Effector memory CD4-positive, alpha-beta T cell (primary cell): ENCODE measurements at places on chromosomes 7 and 10.

DNA sequence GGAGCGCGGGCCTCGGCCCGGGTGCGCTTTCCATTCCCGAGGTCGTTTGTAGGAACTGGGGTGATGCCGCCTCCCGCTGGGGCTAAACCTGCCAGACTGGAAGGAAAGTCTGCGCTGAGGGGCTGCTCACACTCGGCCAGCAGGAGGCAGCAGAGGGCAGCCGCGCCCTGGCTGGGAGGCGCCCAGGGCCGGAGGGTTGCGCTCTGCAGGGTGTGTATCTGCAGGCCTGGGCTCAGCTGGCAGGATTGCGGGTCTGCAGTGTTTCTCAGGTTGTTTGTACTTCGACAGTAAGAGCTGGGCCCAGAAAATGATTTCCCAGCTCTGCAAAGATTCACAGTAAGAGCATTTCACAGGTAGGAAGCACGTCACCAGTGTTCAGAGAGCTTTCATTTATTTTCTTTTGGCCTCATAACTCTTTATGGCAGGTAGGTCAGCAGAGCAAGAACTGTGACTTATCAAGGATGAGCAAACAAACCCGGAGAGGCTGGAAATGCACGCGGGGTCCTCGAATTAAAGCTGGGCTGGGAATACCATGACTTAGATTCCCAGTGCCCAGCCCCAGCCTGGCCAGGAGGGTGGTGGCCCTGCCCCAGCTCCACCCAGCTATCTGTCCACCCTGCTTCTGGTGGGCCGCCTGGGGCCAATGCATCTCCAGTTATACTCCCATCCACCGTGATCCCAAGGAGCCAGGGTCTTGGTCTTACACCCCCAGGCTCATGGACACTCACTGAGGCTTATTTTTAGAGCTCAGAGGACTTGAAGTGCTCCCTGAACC lies 15.2 kb upstream of the PPP2R2D start:
- DNase-seq = peak; percentile 56

GRCh38 chr10:113917636-113918035 lies 63.2 kb downstream of the NHLRC2 start:
- no peak for DNase-seq

DNA sequence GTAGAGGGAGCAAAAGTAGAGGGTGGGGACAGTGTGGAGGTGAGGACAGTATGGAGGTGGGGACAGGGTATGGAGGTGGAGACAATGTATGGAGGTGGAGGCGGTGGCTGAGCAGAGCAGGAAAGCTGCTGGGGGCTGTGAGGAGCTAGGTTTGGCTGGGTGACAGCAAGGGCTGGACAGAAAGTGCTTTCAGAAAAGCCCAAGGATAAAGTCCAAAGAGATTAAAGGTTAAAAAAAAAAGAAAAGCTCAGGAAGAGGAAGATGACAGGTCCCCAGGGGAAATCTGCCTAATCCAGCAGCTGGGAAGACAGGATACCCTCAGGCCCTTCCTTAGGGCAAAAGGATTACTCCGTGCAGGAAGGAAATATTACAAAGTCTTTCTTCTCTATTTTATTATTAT lies 32.1 kb upstream of the PFKFB3 start:
- no peak for DNase-seq

- no peak for DNase-seq
These were observed 2.6 kb downstream of the ZC3HAV1 start for GRCh38 chr7:139106959-139107358.

GRCh38 chr10:73264423-73264822 lies 12.0 kb upstream of the MRPS16 start:
- DNase-seq = no peak

- no peak for DNase-seq
These were observed 927 bp upstream of the ALOX5 start for GRCh38 chr10:45373003-45373575.

GRCh38 chr10:127300868-127301321 lies 104.5 kb upstream of the INSYN2A start:
- no peak for DNase-seq

GRCh38 chr10:82980321-82980720 lies 1105.3 kb downstream of the NRG3 start:
- no peak for DNase-seq

DNA sequence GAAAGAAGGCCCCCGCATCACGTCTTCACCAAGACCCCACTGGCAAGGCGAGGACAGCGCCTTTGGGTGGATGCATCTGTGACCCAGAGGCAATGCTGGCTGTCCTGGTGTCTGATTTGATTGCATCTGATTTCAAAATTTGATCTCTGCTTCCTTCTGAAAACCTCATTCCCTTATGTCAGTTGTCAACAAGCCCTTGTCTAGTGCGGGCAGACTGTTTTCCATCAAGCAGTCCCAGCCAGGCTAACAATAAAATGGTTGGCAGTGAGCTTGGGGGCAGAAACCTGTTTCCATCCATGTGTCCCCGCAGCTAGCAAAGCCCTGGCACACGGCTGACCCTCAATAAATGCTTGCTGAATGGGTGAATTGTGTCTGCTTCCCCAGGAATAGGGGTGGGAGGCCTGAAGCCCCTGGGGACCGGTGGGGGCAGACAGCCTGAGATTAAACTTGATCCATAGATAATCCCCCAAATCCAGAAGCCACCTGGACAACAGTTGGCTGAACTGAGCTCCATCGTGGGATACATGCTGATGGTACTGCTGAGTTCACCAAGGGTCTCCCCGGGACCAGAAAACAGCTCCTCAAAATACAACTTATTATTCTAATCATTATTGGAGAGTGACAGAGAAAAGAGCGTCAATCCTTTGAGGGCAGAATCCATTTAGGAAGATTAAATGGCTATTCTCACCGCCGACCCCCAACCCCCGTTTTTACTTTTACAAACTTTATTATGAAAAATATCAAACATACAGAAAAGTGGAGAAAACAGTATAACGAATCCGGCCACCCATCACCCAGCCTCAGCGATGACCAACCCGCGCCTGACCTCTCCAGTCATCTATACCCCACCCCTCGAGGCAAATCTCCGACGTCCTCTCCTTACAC lies 912 bp upstream of the DUSP5 start:
- DNase-seq = no peak
